ENCODE measurements at places on chromosomes 16 and 17.
A peak's percentile ranks its signal among the peaks of the same experiment; 100 is the strongest.

- DNase-seq = no peak
These were observed 50.5 kb downstream of the DYNLRB2 start for GRCh38 chr16:80591071-80591915.

GRCh38 chr16:27701381-27701780 is 151.4 kb downstream of the KATNIP start:
- DNase-seq = no peak

GRCh38 chr17:48510761-48511604 is 19.8 kb downstream of the HOXB1 start:
- no peak for DNase-seq

GRCh38 chr17:65833214-65833613 is 271.8 kb upstream of the AXIN2 start:
- DNase-seq = no peak

DNA sequence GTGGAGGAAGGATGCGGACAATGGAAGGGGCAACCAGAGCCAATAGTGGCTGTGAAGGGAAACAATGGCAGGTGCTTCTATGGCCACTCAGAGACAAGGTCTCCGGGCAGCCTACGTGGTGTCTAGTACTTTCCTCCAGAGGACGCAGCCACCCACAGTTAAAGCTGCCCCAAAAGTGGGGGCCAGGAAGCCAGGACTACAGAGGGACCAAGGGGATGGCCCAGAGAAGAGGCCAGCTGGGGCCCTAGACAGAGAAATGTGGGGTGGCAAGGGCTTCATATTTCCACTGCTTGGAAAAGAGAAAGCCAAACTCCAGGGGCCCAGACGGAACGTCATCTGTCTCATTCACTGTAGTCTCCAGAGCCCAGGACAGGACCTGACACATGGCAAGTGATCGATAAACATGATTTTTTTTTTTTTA is 837 bp upstream of the PER1 start:
- DNase-seq = no peak

- DNase-seq = peak; percentile 89
These were observed 22.5 kb downstream of the CCR7 start for GRCh38 chr17:40542558-40543411.
